Caco-2 (cell line): ENCODE measurements at places on chromosomes 2 and 18.
A peak's percentile ranks its signal among the peaks of the same experiment; 100 is the strongest.

DNA sequence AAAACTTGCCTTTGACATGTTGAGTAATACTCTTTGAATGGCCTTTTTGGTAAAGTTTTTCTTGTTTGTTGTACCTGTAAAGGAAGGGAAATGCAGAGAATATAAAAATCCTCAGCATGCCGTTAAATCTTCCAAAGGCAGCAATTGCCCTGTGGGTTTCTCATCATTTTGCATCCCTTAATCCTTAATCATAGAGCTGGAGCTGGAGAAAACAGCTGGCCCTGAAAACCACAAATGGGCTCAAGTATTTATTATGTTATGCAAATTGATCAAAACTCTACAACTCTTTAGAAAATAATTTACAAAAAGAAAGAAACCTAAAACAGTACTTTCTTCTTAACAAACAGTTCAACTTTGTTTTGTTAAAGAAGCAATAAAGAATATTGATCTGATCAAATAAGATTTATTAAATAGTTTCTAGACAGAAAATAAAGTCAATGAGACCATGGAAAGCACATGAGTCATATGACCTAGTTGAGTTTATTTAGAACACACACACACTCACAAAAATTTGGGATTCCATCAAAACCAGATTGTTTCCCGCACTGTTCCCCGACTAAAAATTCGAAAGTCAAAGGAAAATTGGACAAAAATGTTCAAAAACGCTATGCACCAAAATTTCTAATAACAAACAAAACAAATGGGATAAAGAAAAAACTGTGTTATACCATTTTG is 309.0 kb downstream of the GULP1 start:
- DNase-seq, result no peak

DNA sequence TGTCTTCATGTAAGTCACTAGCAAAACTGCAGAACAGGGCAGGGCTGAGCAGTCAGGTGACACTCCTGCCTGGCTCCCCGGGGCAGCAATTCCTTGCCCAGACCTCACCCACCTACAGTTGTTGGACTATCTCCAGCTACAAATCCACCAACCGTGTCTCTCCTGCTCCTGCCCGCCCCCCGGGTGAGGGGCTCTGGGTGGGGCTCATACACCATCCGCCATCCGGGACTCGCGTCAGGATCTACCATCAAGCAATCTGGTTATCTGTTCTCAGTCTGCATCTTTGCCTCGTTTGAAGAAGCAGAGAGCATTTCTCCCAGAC is 13.5 kb upstream of the GLI2 start:
- no peak for DNase-seq

GRCh38 chr18:36812678-36813077 is 16.1 kb downstream of the TPGS2 start:
- DNase-seq, result no peak

- DNase-seq, result peak; percentile 50
Observed at GRCh38 chr2:47016172-47016913, 100.7 kb upstream of the MCFD2 start.

- DNase-seq, result no peak
Observed at GRCh38 chr2:142983174-142983573, 105.7 kb downstream of the KYNU start.

GRCh38 chr2:127511090-127511695 is 15.1 kb downstream of the IWS1 start:
- DNase-seq, result no peak

DNA sequence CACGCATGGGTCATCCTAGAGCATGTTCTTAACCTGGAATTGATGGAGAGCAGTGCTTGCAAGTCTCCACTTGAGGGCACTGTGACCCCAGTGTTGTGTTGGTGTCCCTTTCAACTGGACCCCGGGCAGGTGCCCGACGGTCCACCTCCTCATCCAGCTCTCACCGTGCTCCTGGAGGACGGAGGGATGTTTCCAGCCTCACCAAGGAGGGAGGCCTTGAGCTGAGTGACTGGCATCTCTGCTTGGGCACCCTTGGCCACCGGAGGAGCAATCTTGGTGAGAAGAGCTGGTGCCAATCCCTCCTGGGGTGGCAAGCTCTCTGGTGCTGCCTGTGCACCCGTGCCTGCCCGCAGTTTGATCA is 45.4 kb upstream of the ASB18 start:
- DNase-seq, result peak; percentile 28

DNA sequence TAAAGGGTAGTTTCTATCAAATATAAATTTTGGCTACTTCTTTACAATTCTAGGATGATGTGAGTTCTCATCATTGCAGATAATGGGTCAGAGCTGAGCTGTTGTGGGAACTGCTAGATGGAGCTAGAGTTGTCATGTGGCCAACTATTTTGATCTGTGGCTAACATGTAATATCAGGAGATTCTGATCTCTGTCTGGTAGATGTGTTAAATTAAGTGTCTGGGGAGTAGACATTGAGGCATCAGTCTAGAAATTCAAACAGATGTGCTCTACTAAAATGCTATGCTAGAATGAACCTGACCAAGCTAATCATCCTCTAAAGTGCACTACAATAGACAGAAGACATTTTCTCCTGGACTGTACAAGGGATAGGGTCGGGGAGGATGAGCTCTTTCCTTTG is 30.3 kb upstream of the DARS1 start:
- DNase-seq, result no peak

GRCh38 chr2:64336171-64336570 is 117.8 kb upstream of the LGALSL start:
- DNase-seq, result no peak

DNA sequence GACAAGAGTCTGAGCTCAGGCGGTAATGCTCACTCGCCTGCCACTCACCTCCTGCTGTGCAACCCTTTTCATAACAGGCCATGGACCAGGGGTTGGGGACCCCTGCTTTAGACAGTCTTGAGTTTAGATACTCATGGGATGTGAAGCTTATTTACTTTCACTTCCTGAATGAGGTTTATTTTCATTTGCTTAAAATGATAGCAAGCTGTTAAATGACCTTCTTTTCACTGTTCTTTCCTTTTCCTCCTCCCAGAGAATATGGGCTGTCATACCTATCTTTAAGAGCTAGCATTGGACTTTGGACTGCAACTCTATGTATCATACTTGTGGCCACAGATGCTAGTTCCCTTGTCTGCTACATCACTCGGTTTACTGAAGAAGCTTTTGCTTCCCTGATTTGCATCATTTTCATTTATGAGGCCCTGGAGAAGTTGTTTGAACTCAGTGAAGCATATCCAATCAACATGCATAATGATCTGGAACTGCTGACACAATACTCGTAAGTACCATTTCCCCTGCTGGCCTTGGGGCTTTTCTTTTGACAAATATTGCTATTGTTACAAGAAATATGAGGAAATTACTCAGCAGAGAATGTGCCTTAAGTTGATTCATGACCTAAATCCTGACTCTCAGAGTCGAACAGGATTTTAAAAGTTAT is 168.5 kb downstream of the DPP4 start:
- DNase-seq, result no peak

- peak; percentile 34 for DNase-seq
Observed at GRCh38 chr2:182716650-182716979, 558 bp downstream of the DNAJC10 start.

- DNase-seq, result no peak
Observed at GRCh38 chr2:173972636-173973035, 7.5 kb upstream of the SP3 start.

- DNase-seq, result peak; percentile 44
Observed at GRCh38 chr2:202377207-202377761, 1.2 kb downstream of the BMPR2 start.

GRCh38 chr18:76522122-76522503 is 27.1 kb upstream of the ZNF516 start:
- DNase-seq, result no peak

DNA sequence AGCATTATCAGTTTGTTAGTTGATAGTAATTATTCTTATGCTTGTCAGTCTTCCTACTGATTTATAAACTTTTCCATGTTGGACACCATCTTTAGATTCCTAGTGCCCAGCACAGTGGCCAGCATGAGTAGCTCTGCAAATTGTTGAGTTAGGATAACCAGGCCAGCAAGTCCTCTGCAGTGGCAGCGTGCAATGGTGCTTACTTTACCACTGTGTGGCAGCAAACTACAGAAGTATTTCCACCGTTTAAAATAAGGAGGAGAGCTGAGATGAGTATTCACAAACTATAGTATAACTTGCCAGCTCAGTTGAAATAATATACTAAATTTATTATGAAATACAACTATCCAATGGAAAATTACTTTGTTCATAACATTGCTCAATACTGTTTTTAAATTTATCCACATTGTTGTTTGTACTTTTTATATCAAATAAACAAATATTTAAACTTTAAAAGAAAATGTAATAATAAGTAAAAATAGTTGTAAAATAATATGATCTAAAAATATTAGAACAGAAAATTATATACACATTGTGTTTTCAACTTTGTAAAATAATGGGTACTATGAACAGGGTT is 9.3 kb upstream of the THADA start:
- DNase-seq, result peak; percentile 54

DNA sequence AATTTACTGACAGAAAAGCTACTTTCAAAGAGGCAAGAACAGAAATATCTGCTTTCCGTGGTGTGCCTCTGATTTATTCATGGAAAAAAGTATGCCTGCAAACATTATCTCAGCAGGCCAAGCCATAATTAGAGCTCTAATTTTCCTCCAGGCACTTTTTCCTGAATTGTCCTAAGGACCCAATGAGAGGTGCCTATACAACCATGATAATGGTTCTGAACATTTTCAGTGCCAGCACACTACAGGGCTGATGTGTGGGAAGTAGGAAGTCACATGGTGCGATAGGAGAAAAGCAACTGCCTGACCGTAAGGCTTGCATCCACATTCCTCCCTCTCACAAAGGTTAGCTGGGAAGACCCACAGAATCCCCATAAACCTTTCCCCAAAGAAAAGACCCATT is 45.9 kb upstream of the EGR4 start:
- no peak for DNase-seq

- no peak for DNase-seq
Observed at GRCh38 chr2:102072741-102073140, 69.8 kb upstream of the IL1R1 start.

- no peak for DNase-seq
Observed at GRCh38 chr2:66495788-66496640, 61.1 kb downstream of the MEIS1 start.

- no peak for DNase-seq
Observed at GRCh38 chr2:48558456-48558855, 28.5 kb downstream of the STON1 start.

DNA sequence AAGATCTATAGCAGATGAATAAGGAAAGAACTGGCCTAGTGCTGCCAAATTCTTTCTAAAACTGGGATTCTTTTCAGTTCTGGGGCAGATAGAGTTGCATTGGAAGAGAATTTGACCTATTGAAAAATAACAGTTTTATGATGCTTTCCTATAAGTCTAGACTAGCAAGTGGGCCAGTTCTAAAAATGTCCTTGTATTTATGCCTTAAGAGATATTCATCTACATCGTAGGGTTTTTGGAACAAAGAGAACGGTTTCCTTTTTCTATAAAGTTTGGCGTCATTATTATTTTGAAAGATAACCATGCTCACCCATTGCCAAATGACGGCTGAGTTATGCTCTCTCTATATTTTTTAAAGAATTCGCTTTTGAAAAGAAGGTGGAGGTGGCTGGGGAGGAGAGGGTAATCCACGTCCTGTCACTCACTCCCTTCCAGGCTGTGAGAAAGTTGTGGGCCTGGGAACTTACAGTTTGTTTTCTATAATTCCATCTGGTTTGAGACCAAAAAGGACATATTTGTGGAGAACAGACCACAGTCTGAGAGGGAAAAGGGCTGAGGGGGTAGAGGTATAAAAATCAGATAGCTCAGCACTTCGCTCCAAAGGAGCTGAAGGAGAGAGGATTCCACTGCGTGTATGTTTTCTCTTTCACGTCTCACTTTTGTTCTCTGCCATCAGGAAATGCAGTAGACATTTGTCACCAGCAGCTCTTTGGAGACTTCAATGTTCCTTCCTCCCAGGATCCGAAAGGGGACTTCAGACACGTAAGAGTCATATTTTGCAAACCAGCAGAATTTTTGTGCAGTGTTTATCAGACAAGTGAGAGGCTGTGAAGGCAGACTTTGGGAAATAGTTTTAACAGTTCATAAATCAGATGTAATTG is 281.9 kb upstream of the FN1 start:
- no peak for DNase-seq

- no peak for DNase-seq
Observed at GRCh38 chr2:240775905-240776304, 44.1 kb downstream of the KIF1A start.

DNA sequence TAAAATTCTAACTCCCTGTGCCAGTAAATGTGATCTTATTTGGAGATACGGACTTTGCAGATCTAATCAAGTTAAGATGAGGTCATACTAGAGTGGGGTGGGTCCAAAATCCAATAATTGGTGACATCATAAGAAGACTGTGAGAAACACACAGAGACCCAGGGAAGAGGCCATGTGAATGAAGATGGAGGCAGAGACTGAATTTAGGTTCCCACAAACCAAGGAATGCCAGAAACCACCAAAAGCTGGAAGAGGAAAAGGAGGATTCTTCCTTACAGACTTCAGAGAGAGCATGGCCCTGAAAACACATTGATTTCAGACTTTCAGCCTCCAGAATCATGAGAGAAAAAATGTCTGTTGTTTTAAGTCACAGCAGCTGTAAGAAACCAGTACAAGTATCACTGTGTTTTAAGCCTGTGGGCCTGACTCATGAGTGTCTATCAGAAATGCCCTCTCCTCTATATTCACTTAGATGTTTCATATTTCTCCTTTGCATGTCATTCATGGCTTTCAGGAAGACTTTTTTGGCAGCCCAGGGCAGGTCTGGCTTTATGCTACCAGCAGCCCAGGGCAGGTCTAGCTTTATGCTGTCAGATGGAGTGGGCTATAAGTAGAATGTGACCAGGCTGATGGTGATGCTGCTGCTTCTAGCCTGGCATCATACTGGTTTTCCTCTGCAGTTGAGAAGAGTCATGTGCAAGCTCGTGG is 100.0 kb downstream of the SPOPL start:
- DNase-seq, result no peak

GRCh38 chr2:226420646-226421045 is 379.0 kb downstream of the IRS1 start:
- DNase-seq, result no peak

DNA sequence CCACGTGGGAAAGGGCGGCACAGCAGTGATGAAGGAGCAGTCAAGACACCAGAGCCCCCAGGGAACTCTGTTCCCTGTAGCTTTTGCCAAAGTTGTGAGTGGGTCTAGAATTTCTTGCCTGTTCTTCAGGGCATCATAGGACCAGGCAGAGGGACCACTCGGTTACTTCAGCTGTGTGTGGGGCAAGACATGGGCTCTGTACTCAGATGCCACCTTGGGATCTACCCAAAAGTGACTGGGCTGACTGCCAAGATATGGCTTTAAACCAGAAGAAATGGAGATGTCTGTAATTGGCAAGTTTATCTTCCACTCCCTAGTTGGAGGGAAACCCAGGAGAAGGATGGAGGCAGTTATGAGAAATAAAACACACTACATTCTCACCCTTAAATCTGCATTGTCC is 29.6 kb downstream of the KCNF1 start:
- DNase-seq, result no peak
